ENCODE measurements at places on chromosomes 4 and X.

DNA sequence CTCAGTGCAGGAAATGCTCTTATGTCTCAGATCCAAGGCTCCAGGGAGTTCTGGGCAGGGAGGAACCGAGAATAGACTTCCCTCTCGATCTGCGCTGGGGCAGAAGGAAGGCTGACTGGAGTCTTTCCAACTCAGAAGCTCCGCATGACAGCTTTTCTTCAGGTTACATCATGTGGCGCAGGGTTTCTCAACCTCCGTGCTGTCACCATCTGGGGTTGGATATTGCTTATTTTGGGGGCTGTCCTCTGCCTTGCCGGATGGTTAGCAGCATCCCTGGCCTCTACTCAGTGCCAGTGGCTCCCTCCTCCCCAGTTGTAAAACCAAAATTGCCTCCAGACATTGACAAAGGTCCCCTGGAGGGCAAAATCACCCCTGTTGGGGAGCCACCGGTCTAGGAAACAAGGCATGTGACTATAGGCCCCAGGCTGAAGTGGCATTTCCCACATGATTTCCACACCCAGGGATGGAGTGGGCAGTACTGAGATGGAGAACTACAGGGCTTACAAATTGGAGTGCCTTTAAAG lies 21.4 kb downstream of the REELD1 start:
- DNase-seq: no peak

DNA sequence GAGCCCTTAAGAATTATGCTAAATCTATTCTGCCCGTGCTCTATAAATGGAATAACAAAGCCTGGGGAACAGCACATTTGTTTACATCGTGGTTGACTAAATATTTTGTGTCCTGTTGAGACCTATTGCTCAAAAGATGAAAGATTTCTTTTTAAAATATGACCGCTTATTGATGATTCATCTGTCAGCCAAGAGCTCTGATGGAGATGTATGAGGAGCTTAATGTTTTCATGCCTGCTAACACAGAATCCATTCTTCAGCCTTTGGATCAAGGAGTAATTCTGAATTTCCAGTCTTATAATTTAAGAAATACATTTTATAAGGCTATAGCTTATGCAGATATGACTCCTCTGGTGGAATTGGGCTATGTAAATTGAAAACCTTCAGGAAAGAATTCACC lies 271.3 kb upstream of the FAT4 start:
- no peak for DNase-seq

- no peak for DNase-seq
These were observed 18.6 kb upstream of the ZIC3 start for GRCh38 chrX:137547291-137547690.

DNA sequence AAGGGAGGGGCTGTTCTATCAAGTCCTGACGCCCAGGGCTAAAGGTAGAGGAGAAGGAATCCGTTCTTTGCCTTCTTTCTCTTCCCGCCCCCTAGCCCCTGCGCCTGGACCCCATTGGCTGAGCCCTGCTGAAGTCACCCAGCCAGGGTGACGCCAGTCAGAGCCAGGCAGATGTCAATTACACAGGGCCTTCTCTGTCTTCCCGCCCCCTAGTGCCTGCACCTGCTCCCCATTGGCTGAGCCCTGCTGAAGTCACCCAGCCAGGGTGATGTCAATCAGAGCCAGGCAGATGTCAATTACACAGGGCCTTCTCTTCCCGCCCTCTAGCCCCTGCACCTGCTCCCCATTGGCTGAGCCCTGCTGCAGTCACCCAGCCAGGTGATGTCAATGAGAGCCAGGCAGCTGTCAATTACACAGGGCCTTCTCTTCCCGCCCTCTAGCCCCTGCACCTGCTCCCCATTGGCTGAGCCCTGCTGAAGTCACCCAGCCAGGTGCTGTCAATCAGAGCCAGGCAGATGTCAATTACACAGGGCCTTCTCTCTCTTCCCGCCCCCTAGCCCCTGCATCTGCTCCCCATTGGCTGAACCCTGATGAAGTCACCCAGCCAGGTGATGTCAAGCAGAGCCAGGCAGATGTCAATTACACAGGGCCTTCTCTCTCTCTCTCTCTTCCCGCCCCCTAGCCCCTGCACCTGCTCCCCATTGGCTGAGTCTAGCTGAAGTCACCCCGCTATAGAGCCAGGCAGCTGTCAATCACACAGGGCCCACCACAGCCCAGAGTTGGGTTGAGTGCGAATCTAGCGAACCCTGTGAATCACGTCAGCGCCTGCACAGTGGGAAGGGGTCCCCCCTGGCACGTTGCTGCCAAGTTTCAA lies 46.4 kb downstream of the ASMT start:
- no peak for DNase-seq

- DNase-seq: no peak
These were observed 833.5 kb upstream of the IGFBP7 start for GRCh38 chr4:57943682-57944081.

DNA sequence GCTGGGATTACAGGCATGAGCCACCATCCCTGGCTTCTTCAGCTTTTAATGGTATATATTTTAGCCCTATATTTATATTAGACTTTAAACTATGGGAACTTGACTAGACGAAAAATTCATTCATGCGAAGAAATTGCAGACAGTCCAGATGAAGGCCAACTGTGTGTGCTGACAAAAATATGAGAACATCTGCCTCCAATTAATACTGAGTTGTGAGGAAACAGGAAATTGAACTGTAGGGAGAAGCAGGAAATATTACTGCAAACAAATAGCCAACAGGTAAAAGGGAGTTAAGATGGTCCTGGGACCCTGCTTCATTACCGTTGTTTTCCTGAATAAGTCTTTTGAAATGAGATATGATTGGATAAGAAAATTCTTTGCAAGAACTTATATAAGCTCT lies 26.3 kb downstream of the MGARP start:
- no peak for DNase-seq

DNA sequence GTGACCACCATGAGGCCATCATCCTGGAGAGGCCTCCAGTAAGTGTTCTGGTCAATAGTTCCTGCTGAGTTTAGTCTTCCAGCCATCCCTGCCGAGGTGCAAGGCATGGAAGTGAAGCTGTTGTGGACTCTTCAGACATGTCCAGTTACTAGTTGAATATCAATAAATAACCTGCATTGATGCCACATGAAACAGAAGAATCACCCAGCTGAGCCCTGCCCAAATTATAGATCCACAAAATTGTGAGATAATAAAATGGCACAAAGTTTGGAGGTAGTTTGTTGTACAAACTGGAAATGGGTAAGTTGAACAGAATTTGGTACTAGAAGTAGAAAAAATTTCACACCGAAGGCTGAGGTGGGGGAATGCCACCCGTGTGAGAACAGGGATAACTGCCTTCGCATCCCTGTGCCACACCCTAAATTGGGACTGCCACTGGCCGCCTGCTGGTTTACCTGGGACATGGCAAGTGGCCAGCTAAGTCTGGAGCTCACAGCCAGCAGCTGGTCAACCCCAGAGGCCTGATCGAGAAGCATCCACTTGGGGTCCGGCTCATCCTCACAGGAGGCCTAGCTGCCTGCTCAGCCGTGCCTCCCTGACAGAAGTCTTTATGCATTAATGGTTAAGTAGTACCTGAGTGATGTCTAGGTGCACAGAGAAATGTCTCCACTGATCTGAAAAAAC lies 184.5 kb downstream of the SPRY1 start:
- DNase-seq: no peak

DNA sequence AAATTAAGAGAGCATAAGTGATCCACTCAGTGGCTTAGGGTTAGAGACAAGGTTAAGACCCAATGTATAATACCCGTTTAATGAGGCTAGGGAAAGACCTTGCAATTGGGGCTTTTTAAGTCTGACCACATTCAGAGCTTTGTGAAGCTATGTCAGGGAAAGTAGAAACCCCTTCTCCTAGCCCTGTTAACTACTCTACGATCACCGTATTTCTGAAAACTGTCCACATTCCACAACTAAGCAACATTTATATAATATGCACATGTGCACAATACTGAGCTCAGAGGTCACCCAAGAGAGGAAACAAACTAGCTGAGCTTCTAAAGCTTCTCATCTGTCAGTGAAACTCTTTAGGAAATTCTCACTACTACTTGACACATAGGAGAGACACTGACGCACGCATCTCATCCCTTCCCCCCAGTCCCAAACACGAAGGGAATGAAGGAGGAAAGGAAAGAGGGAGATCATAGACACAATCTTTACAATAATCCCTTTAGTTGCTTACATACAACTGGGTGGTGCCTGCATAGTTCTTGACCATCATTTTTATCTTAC lies 56.2 kb downstream of the METTL14 start:
- DNase-seq: no peak

DNA sequence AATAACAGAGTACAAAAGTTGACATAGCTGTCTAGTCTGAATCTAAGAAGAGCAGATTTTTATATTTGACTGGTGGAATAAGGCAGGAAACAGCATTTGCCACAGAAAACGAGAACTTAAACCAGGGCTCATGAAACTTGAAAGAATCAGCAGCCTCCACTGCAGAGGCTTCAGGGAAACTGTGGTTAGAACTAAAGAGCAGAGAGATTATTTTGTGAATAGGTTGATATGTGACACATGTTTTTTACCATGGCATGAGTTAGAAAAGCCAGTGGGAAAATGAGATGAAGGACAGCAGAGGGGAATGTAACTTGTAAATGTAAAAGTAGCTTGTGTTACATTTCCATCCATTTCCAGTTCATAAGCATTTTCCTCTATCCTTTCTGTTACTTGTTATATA lies 63.7 kb upstream of the CAMK2D start:
- DNase-seq: no peak

- no peak for DNase-seq
These were observed 34.4 kb downstream of the HDX start for GRCh38 chrX:84467898-84468297.

DNA sequence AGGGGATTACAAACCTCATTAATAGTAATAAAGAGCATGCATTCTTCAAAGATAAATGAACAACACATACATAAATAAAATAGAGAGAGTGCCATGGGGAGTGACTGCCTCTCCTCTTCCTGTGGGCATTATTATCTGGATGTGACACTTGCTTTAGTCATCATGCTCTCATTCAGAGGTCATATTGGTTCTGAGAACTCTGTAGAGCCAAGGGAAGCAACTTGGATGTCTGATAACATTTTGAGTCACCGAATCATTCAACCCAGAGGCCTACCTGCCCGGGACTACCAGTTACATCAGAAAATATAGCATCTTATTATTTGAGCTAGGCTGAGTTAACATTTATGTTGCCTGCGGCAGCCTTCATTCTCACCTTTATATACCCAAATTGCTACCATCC lies 489.5 kb downstream of the STIM2 start:
- no peak for DNase-seq

GRCh38 chr4:119471259-119471658 lies 149.3 kb upstream of the FABP2 start:
- no peak for DNase-seq

GRCh38 chrX:12894074-12895030 lies 12.1 kb upstream of the TLR8 start:
- no peak for DNase-seq

GRCh38 chrX:124619710-124620109 lies 273.3 kb downstream of the SH2D1A start:
- DNase-seq: no peak

GRCh38 chrX:20056704-20057103 lies 60.0 kb downstream of the MAP7D2 start:
- DNase-seq: no peak

- no peak for DNase-seq
These were observed 31.5 kb downstream of the SLC9A7 start for GRCh38 chrX:46727441-46727840.

GRCh38 chrX:18674417-18674787 lies 2.5 kb upstream of the RS1 start:
- no peak for DNase-seq

DNA sequence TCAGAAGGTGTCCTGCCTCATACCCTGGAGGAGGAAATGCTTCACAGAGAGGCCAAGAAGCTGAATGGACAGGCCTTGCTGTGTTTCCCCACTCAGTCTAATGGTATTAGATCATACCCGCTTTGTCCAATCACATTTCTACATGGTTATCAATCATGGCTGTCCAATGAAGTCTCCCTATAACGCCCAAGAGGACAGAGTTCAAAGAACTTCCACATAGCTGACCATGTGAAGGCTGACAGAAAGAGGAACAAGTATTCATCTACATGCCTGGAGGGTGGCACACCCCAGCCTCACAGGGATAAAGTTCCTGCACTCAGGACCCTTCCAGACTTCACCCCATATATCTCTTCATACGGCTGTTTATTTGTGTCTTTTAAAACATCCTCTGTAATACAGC lies 123.4 kb downstream of the MANBA start:
- no peak for DNase-seq

GRCh38 chr4:113540859-113541258 lies 220.7 kb downstream of the CAMK2D start:
- no peak for DNase-seq

DNA sequence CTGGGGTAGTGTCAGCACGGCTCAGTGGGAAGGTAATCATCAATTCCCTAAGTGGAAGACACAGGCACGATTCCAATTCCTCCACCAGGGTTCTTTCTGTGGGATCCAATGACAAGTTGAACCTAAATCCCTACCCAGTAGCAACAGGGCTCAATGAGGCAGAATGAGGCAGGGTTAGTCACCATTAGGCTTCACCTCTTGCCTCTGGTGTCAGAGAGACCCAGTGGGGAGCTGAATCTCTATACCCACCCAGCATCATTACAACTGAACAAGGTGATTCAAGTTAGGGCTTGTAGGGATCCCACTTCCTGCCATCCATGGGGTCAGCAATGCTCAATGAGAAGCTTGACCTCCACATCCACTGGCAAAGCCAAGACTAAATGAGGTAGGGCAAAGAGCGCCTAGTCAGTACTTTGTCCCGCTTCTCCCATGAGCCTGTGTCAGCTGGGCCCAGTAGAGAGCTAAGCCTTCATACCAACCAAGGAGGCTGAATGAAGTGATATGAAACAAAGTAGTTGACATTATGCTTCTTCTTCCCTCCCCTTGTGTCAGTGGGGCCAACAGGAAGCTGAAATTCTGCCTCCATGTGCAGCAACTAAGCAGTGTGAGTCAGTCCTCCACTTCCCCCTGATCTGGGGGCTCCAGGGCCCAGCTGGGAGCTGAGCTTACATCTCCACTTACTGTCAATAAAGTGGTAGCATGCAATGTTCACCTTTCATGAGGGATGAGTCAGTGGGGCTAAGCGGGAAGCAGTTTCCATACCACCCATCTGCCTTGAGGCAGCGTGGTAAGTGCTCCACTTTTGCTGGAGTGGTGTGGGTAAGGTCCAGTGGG lies 36.4 kb upstream of the RBM41 start:
- DNase-seq: no peak

GRCh38 chr4:146283758-146284651 lies 69.7 kb downstream of the REELD1 start:
- DNase-seq: no peak

GRCh38 chrX:56313308-56313707 lies 81.2 kb downstream of the KLF8 start:
- DNase-seq: no peak

GRCh38 chr4:138734746-138735145 lies 280.8 kb upstream of the NOCT start:
- DNase-seq: no peak

DNA sequence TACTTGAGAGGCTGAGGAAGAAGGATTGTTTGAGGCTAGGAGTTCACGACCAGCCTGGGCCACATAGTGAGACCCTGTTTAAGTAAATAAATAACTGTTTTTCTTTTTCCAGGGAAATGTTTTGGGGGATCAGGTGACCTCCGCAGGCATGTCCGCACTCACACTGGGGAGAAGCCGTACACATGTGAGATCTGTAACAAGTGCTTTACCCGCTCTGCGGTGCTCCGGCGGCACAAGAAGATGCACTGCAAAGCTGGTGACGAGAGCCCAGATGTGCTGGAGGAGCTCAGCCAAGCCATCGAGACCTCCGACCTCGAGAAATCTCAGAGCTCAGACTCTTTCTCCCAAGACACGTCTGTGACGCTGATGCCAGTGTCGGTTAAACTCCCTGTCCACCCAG lies 30.5 kb downstream of the ZBTB49 start:
- DNase-seq: no peak

Data from renal cortex interstitium (tissue), 15 donors.